NCI-H82 (cell line): ENCODE measurements at places on chromosomes 1 and 21.

- DNase-seq: no peak
These were observed 79.3 kb downstream of the ADARB1 start for GRCh38 chr21:45153358-45154318.

DNA sequence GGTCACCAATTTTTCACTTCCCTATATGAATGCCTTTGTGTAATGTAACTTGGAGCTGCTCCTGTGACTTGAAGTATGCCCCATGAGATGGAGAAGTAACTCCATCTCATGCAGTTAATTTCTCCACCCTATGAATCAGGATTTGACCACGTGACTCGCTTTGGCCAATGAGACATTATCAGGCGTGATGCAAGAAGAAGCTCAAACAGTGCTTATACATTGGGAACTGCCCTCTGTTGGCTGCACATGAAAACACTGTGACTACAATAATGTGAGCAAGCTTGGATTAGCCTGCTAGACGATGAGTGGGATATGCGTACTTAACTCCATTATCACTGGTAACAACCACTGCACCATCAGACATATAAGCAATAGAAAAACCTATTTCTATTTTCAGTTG is 684.4 kb downstream of the PLA2G4A start:
- peak; percentile 22 for DNase-seq

DNA sequence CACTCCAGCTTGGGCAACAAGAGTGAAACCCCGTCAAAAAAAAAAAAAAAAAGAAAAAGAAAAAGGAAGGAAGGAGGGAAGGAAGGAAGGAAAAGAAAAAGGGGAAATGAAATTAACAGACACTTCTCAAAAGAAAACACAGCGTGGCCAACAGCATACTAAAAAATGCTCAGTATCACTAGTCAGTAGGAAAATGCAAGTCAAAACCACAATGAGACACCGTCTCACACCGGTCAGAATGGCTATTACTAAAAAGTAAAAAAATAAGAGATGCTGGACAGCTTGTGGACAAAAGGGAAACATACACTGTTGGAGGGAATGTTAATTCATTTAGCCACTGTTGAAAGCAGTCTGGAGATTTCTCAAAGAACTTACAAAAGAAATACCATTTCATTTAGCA is 369.5 kb upstream of the BRINP3 start:
- no peak for DNase-seq

DNA sequence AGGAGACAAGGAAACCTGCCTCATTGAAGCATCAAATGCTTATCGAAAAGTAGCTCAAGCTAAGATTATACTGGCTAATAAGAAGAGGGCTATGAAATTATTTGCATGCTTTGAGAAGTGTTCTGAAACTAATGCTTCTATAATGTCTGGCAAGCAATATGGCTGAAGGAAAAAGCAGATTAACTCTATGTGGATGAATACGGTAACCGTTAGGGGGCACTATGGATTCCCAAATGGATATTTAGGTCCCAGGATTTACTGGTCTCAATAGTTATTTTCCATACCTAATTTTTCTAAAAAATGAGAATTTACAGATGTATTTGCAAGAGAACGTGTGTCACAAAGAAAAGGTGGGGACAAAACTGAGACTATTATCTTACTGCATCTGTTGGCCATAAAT is 34.6 kb upstream of the RRP15 start:
- peak; percentile 12 for DNase-seq

DNA sequence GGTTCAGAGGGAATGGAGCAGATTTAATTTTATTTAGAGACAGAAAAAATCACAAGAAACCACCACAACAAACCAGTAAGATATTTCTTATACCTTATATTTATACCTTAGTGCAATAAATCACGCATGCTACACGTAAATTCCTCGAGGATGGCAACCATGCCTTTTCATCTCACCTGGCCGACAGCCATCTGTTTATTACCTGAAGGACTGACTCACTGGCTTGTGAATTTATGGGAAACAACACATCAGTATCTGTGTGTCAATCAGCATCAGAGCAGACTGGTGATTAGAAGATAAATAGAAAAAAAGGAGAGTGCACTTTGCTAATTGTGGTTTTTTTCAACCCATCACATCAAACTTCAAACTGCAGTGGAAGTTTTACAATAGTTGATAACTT is 58.4 kb downstream of the S1PR1 start:
- DNase-seq: no peak

DNA sequence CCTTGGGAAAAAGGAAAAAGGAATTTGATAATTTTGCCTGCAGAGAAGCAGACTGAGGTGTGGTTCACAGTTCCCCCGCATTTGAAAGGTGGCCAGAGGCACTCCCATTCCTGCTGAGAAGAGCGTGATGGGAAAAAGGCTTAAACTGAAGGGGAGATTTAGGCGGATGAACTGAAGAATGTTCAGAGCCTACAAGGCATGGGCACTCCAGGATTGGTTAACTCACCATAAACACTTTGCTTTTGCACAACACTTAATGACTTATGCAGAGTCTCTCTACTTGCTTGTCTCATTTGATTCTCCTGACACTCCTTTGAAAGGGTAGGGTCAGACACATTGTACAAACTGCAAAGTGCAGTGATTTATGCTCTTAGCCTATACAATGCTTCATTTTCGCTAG is 119.6 kb upstream of the RUNX1 start:
- no peak for DNase-seq

- DNase-seq: no peak
These were observed 235.0 kb upstream of the JUN start for GRCh38 chr1:59018860-59019259.

- no peak for DNase-seq
These were observed 3.6 kb upstream of the TNFRSF1B start for GRCh38 chr1:12163210-12163609.

DNA sequence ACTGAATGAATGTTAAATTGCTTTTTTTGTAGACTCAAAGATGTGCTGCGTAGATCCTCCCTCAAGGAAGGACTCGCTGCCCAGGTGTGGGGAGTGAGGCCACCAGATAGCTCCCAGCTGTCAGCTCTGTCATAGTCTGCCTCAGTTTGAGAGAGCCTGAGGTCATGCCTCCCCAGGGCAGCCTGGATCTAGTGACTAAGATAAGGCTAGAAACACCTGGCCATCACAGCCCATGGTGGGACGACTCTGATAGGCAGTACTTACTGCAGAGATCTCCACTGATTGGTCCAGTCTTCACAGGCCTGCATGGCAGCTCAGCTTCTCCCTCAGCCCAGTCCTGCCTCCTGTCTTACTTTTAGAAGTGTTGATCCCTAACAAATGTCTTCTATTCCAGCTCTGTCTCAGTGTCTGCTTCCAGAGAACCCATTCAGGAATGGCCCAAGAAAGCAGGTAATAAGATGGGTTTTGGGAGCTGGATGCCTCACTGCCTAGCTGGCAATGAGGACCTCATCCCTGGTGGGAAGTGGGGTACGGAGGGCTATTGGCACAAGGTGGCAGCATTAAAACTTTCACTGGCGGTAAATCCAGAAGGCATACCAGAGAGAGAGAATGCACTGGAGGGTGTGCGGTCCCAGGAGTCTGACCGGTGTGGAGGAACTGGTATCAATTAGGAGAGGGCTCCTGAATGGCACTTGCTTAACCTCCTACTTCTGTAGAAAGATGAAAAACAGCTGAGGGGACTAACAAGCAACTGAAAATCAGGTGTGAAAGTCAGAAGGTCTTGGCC is 55.3 kb upstream of the GPR37L1 start:
- DNase-seq: no peak

DNA sequence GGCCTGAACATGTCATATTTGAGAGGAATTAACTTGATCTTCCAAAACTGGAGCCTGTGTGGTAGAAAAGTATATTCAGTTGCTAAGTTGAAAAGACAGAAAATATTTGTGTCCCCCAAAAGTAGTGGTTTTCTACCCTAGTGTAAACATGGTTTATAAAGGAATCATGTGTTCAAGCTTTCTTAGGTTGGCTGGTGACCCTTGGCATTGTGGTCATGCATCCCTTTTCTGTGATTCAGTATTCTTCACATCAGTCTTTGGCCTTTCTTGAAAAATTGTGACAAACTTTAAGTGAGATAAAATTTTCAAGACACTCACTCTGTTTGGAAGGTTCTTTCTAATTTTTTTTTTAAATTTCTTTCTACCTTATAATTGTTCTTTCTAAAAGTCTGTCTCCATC is 193.2 kb downstream of the DHRS3 start:
- no peak for DNase-seq

DNA sequence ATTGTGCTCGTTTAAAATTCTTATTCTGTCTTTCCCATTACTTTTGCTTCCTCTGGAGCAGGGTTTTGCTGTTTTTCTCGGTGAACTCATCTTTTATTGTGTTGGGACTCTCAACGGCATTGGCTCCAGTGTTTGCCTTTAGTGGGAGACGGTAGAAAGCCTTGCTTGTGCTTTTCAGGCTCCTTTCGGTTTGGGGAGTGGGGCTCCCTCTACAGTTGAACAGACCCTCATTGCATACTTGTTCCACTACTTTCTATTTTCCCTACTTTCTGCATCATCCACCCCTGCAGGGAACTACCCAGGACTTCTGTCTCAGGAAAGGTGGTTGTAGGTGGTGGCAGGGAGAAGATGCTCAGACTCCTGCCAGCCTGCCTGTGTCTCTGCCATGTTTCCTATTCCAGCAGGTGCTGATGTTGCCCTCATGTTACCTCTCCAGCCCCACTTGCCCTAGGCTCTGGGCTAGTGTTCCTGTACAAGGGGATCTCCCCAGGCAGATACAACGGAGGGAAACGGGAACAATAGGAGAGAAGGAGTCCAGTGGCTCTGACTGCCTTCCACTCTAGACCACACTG is 68.5 kb upstream of the ZBTB18 start:
- peak; percentile 17 for DNase-seq

DNA sequence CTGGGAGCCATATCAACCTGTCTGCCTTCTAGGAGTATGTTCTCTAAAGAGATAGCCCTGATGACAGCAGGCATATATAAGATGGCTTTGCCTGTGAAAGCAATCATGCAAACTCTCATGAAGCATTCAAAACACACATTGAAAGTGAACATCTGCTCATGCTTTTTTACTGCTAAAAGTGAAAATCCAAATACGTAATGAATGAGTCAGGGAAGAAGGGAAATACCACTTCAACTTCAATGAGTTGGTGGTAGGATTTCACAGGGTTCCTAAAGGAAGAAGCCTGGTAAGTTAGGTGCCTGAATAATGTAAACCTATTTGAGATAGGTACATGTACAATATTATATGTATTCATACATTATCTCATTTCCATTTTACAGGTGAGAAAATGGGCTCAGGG is 50.5 kb upstream of the SLFNL1 start:
- DNase-seq: no peak

GRCh38 chr1:2976180-2976562 is 45.1 kb upstream of the ACTRT2 start:
- no peak for DNase-seq

DNA sequence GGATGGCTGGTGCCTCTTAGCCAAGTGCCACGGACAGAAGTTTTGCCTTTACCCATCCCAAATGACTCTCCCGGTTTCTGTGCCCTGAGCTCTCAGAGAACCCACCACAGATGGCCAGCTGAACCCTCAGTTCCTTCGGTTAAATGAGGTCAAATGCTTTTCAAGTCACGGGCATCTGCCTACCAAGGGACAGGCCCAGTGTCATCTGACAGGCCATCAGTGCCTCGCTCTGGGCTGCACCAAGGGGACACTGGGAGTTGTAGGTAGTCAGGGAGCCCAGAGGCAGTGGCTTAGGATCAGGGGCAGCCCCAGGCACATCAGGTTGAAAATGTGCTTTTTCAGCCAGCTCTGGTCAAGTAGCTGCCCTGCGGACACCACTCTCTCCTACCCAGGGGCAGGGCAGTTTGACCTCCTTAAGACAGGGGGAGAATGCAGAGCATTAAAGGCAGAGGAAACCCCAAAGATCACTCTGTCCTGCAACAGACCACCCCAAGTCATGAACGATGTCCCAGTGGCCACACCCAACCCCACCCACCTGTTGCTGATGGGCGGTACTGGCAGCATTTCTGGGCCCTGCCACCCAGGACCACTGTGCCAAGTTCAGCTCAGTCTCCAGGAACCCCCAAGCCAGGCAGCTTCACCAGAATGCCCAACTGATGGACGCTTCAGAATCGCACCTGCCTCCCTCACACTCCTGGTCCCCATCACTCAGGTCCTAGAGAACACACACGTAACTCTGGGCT is 60.7 kb downstream of the CASZ1 start:
- DNase-seq: peak; percentile 67

- DNase-seq: no peak
These were observed 243.4 kb downstream of the RHOU start for GRCh38 chr1:228978484-228979324.

DNA sequence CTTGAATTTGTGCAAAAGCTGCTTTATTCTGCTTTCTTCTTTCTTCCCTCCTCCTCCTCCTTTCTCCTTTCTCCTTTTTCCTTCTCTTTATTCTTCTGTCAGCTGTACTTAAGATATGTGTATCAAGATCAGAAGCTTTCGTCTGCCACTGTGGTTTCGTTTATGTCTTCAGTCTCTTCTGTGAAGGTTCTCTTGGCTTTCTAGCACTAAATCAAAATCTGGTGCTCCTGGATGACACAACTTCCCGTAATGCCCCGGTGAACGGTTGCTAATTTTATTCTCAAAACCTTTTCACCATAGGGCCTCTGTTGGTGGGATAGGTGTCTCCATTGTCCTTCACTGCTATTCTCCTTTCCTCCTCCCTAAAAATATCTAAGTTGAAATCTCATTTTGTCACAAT is 5.0 kb downstream of the ATF6 start:
- DNase-seq: no peak

- DNase-seq: no peak
These were observed 9.4 kb upstream of the UAP1 start for GRCh38 chr1:162551969-162552683.

DNA sequence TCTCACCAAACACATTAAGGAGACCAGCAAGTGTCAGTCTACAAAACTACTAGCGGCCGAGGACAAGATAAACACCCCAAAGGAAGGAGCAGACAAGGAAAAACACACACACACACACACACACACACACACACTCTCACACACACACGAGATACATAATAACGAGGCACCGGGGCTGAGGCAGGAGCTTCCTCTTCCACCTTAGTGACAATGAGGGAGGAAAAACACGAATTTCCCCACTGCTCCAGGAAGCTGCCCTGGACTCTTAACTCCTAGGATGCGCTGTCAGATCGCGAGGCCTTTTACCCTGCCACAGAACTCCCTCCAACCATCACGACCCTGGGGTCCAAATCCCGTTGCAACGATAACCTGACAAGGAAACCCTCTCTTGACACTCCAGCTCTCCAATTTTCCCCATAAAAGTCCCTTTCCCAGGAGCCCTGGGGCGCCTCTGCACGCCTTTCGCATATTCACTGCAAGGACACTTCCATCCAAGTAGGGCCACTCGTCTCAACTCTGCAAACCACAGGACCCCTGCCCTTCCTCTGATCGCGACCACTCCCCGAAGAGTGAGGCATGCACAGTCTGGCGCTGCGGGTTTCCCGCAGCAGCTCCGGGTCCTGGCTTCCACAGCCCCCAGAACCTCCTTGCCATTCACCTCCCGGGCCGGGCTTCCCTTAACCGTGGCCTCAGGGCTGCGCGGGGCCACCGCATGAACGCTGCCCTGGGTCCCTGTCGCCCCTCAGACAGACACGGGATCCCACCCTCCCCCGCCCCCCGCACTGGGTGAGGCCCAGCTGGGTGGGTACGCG is 581 bp downstream of the ETV3 start:
- DNase-seq: peak; percentile 49

GRCh38 chr1:109433322-109433721 is 7.1 kb upstream of the PSMA5 start:
- no peak for DNase-seq
